Endodermal cell (in vitro differentiated cells): ENCODE measurements at places on chromosomes 5 and 9. TPM values are rescaled to one million over a fixed set of nuclear protein-coding genes. Genes with fewer than 3 reads are reported as not detected.

PCDHB12 gene
- 1.2 to 1.9 TPM (median 1.6 TPM) in 3 replicates for total RNA-seq

NIPSNAP3A gene
- 17.8 to 20.5 TPM (median 18.6 TPM) in 3 replicates for total RNA-seq

PAEP gene
- not detected in 3 replicates for total RNA-seq

ITGA2 gene
- total RNA-seq, result 1.3 and 1.7 TPM in 2 replicates

ZMAT2 gene
- total RNA-seq, result 53.0 to 73.1 TPM (median 65.8 TPM) in 3 replicates

C5orf58 gene
- 1.2 TPM in 1 of 3 replicates, not detected in the others for total RNA-seq

PIP5K1B gene
- 8.0 to 16.4 TPM (median 8.5 TPM) in 3 replicates for total RNA-seq

PCDHGB5 gene
- total RNA-seq, result 13.9 and 17.3 TPM in 2 replicates

FBXL7 gene
- total RNA-seq, result 6.7 to 15.2 TPM (median 12.9 TPM) in 3 replicates

- H3K27me3 ChIP-seq, result no peaks in the 10 kb centered on the region
- no peak overlapping the region for H3K4me3 ChIP-seq
- H3K4me1 ChIP-seq, result peaks cover 2% of the 10 kb centered on the region
- DNase-seq, result no peak
Measured at GRCh38 chr5:149887622-149888183, 56.9 kb downstream of the PDE6A start.

GRCh38 chr5:154575546-154576428 is 97.8 kb upstream of the HAND1 start:
- no peak for DNase-seq
- H3K4me1 ChIP-seq, result no peaks in the 10 kb centered on the region
- H3K27me3 ChIP-seq, result no peaks in the 10 kb centered on the region
- H3K36me3 ChIP-seq, result no peaks in the 10 kb centered on the region
- no peak overlapping the region for H3K27ac ChIP-seq

DNA sequence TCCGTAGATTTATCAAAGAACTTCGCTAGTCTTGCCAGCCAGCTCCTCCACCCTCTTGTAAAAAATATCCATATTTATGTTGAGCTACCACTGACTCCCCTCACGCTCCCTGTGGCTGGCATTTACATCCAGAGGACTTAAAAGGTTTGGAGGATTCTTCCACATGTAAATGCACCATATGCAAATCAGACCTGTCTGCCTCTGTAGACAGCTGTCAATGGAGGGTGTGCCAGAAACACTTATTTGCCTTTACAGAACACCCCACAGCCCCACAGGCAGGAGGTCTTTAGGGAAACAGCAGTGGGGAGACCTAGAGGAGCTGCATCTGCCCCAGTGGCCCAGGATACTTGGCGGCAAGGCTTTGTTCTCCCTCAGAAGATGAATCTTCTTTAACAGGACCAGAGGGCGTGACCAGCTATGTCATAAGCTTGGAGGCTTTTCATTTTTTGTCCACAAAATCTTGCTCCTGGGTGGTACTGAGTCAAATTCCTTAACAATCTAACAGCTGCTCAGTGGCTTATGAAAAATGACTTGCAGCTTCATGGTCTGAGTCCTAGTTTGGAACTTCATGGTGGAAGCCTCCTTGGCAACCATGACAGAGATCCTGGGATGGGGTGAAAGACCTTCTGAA is 535.8 kb downstream of the EBF1 start:
- no peak overlapping the region for H3K27ac ChIP-seq
- no peak for DNase-seq
- H3K27me3 ChIP-seq, result no peaks in the 10 kb centered on the region
- H3K4me3 ChIP-seq, result no peak overlapping the region

- no peak for DNase-seq
- H3K4me1 ChIP-seq, result no peaks in the 10 kb centered on the region
- H3K4me3 ChIP-seq, result no peak overlapping the region
- no peaks in the 10 kb centered on the region for H3K36me3 ChIP-seq
Measured at GRCh38 chr5:37915097-37915736, 75.4 kb upstream of the GDNF start.

GRCh38 chr5:61346511-61346910 is 14.5 kb downstream of the ZSWIM6 start:
- H3K27ac ChIP-seq, result no peak overlapping the region
- peaks cover 3% of the 10 kb centered on the region for H3K4me1 ChIP-seq
- no peaks in the 10 kb centered on the region for H3K36me3 ChIP-seq
- no peak overlapping the region for H3K4me3 ChIP-seq
- no peak for DNase-seq

DNA sequence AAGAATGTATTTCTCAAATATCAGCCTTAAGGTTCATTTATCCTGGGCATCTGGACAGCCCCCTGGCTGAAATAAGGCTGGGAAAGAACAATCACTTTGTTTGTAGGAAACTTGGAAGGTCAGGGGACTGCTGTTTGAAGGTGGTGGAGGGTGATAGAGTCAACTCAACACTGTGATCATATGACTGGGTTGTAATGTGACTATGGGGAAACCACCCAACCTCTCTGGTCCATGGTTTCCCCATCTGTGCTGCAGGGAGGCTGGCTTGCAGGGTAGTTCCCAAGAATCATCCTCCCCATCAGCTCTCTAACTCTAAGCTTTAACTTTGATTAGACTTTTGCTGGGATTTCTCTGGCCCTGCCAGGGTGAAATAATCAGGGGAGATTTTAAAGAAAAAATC is 10.0 kb downstream of the INSYN2B start:
- no peaks in the 10 kb centered on the region for H3K27me3 ChIP-seq
- H3K4me3 ChIP-seq, result no peak overlapping the region
- H3K36me3 ChIP-seq, result no peaks in the 10 kb centered on the region
- DNase-seq, result no peak

DNA sequence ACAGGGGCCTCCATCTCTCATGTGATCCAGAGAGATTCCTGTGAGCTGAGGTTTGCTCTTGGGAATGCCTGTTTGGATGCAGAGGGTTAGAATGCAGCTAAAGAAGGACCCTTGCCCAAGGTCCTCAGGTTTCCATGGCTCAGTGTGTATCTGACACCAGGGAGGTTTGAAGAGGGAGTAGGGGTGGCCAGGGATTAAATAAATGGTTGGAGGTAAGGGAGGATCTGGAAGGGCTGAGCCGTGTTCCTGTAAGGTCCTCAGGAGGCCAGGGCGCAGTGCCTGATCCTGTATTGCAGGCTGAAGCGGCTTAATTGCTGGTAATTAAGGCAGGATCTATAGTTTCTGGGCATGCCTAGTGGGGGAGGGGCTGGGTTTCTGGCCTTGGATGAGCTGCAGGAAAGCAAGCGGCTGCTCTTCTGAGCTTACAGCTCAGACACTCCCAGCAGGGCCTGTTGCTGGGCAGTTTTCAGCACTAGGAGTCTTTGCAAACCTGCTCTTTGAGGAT is 41.5 kb upstream of the MAP1B start:
- H3K27me3 ChIP-seq, result no peaks in the 10 kb centered on the region
- no peak overlapping the region for H3K4me3 ChIP-seq
- peak; percentile 92 for DNase-seq
- H3K36me3 ChIP-seq, result no peaks in the 10 kb centered on the region

DNA sequence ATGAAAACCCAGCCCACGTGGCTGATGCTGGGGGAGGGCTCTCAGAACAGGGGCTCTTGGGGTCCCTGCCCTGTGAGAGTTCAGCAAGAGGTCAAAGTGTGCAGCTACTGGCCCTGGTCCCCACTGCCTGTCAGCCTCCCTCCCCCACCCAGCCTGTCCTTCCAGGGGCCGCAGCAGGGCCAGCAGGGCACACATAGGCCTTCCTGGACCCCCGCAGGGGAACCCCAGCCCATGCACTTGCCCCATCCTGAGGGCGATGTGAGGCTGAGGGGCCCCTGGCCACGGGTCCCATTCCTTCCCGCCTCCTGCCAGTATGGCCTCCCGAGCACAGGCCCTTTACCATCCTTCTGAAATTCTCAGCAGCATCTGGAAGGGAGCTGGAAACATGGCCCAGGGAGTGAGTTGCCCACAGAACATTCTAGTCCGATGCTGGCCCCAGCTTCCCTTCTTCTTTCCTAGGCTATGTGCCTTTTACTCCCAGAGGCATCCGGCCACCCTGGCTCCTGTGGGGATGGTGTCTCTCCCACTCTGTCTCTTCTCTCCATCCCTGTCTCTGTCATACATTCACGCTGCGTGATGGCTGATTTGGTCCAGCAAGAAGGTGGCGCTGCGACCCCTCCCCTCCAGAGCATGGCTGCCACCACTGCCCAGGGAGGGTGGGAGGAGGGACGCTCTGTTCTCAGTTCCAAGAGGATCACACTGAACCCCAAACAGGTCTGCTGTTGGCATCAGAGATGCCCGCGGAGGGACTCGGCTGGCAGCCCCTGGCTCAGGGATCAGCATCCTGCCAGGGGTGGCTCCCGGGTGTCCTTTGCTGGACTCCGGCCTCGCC is 19.6 kb downstream of the MRPL36 start:
- H3K36me3 ChIP-seq, result no peaks in the 10 kb centered on the region
- DNase-seq, result peak; percentile 29
- H3K4me1 ChIP-seq, result no peaks in the 10 kb centered on the region
- no peak overlapping the region for H3K4me3 ChIP-seq
- H3K27me3 ChIP-seq, result no peaks in the 10 kb centered on the region

GRCh38 chr5:17087035-17087434 is 130.4 kb upstream of the BASP1 start:
- no peak overlapping the region for H3K4me3 ChIP-seq
- no peak for DNase-seq
- no peaks in the 10 kb centered on the region for H3K27me3 ChIP-seq
- no peaks in the 10 kb centered on the region for H3K4me1 ChIP-seq
- no peak overlapping the region for H3K27ac ChIP-seq
- H3K36me3 ChIP-seq, result no peaks in the 10 kb centered on the region

GRCh38 chr5:112445626-112446350 is 26.7 kb upstream of the EPB41L4A start:
- H3K36me3 ChIP-seq, result no peaks in the 10 kb centered on the region
- H3K4me3 ChIP-seq, result no peak overlapping the region
- no peaks in the 10 kb centered on the region for H3K4me1 ChIP-seq
- H3K27ac ChIP-seq, result no peak overlapping the region
- DNase-seq, result no peak

- H3K36me3 ChIP-seq, result no peaks in the 10 kb centered on the region
- no peak overlapping the region for H3K4me3 ChIP-seq
- DNase-seq, result no peak
Measured at GRCh38 chr9:76323490-76323889, 70.7 kb downstream of the RFK start.

GRCh38 chr5:146646441-146646840 is 130.5 kb upstream of the GPR151 start:
- no peaks in the 10 kb centered on the region for H3K4me1 ChIP-seq
- peaks cover 14% of the 10 kb centered on the region for H3K27me3 ChIP-seq
- H3K27ac ChIP-seq, result no peak overlapping the region
- H3K4me3 ChIP-seq, result no peak overlapping the region
- H3K36me3 ChIP-seq, result no peaks in the 10 kb centered on the region
- DNase-seq, result no peak

GRCh38 chr5:177428574-177429217 is 2.2 kb downstream of the GRK6 start:
- H3K4me1 ChIP-seq, result no peaks in the 10 kb centered on the region
- H3K4me3 ChIP-seq, result no peak overlapping the region
- H3K27me3 ChIP-seq, result no peaks in the 10 kb centered on the region
- H3K27ac ChIP-seq, result no peak overlapping the region
- DNase-seq, result peak; percentile 32
- H3K36me3 ChIP-seq, result peaks cover 10% of the 10 kb centered on the region

GRCh38 chr5:37825334-37825915 is 14.4 kb downstream of the GDNF start:
- DNase-seq, result peak; percentile 55
- H3K27ac ChIP-seq, result no peak overlapping the region
- no peaks in the 10 kb centered on the region for H3K27me3 ChIP-seq
- H3K36me3 ChIP-seq, result no peaks in the 10 kb centered on the region

DNA sequence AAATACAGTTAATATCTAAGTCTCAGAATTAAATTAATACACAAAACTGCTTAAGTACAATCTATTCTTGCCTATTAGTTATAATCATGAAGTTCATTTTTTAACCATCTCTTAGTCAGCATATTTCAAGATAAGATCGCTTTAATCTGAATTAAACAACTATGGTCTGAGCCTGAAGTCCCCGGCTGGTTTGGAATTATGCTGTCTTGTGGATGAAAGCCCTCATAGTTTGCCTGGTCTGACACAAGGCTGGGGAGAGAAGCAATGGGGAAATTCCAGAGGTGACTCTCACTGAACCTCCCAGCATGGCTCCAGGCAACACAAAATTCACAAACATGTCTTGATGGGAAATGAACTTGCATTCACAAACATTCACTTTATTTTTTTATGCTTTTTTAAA is 28.0 kb upstream of the GRAMD2B start:
- no peaks in the 10 kb centered on the region for H3K36me3 ChIP-seq
- peak; percentile 60 for DNase-seq

- H3K27ac ChIP-seq, result no peak overlapping the region
- no peak overlapping the region for H3K4me3 ChIP-seq
- DNase-seq, result no peak
- H3K36me3 ChIP-seq, result no peaks in the 10 kb centered on the region
- H3K27me3 ChIP-seq, result no peaks in the 10 kb centered on the region
Measured at GRCh38 chr5:150596826-150597225, 43.6 kb upstream of the SYNPO start.

DNA sequence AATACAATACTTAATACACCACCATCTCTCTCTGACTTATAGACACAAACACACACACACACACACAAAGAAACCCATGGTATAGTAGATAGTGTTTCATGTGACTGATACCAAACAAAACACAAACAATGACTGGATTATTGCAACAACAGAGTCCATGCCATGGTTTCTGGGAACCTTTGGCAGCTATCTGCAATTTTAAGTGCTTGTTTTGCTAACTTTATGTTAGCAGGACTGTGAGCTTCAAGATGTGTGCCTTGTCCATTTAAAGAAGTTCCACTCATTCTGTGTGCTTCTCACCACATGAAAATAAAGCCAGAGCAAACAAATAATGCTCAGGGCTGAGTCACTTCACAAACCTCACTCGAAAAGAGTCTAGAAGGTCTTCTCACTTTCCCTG is 15.1 kb upstream of the LURAP1L start:
- DNase-seq, result no peak
- H3K27me3 ChIP-seq, result no peaks in the 10 kb centered on the region
- H3K27ac ChIP-seq, result no peak overlapping the region
- peaks cover 10% of the 10 kb centered on the region for H3K4me1 ChIP-seq
- no peaks in the 10 kb centered on the region for H3K36me3 ChIP-seq
- H3K4me3 ChIP-seq, result no peak overlapping the region

DNA sequence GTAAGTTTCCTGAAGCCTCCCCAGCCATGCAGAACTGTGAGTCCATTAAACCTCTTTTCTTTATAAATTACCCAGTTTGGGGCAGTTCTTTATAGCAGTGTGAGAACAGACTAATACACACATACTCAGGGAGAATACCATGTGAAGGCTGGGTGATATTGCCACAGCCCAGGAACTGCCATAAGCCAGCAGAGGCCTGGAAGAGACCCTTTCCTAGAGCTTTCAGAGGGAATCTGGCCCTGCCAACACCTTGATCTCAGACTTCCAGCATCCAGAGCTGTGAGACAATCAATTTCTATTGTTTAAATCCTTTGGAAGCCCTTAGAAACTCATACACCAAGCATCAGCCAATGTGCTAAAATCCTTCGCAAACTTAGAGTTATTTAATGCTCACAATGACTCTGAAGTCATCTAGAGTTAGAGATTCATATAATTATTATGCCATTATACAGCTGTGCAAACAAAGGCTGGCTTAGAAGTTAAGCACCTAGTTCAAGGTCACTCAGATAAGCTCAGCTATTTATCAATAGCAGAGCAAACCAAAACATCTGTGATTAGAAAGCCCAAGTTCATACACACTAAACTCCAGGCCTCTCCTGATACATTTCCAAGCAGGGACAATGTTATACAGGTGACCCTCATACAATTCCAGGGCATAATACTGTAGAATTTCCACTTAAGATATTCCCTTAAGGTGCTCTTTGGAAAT is 531.8 kb upstream of the DAP start:
- H3K27me3 ChIP-seq, result no peaks in the 10 kb centered on the region
- H3K4me1 ChIP-seq, result no peaks in the 10 kb centered on the region

- no peak for DNase-seq
- H3K27me3 ChIP-seq, result no peaks in the 10 kb centered on the region
- no peaks in the 10 kb centered on the region for H3K4me1 ChIP-seq
- H3K36me3 ChIP-seq, result no peaks in the 10 kb centered on the region
Measured at GRCh38 chr5:19125956-19126713, 861.9 kb downstream of the CDH18 start.
